ENCODE measurements at places on chromosomes 1 and 21. TPM values are rescaled to one million over a fixed set of nuclear protein-coding genes. Genes with fewer than 3 reads are reported as not detected.

DNA sequence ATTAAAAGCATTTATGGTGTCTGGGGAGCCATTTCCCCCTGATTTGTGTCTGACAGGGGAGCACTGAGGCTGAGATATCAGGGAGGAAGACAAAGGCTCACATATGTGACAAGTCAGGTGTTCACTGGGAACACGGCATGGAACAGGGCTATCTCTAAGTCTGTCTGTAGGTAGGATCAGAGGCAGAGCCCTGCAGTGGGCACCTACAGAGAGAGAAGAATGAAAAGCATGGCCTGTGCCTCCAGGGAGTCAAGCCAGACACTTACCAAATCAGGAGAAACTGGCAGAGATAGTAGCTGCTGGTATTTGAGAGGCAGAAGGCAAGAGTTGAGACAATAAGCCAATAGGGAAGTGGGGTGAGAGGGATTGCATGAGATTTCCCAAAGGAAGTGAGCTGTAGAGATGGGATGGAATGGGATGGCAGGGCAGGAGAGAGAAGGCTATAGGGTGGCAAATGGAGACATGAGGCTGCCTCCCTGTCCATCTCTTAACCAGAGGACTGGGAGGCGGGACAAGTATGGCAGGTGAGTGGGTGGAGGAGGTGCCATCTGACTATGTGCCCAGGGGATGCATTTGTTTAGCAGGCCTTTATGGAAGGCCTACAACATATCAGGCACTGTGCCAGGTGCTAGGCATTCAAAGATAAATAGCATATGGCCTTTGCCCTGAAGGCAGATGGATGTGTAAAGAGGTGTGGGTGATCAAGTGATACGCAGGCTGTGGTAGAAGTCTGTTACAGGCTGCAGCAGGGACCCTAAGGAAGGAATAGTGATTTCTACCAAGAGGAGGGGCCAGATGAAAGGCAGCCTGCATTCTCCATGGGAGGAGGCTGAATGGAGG, 136.2 kb upstream of the IPO9 start:
- H3K4me3 ChIP-seq: no peak overlapping the region
- H3K36me3 ChIP-seq: no peaks in the 10 kb centered on the region
- H3K27me3 ChIP-seq: no peaks in the 10 kb centered on the region

DNA sequence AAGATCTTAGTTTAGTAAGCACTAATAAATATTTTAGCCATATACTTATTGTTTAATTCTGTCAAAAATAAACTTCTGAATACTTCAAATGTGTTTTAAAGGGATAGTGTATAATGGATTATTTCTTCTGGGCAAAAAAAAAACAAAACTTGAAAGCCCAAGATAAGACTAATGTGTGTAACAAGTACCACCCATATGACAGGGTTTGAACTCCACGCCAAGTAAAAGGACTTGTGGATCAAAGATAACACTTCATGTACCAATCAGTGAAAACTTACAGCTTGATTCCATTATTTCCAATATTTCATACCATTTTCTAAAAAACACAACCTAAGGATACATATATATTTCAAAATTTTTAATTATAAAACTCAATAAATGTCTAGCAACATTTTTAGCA, 59.5 kb downstream of the DENND1B start:
- H3K27ac ChIP-seq: no peak overlapping the region
- H3K4me3 ChIP-seq: no peak overlapping the region
- H3K4me1 ChIP-seq: no peaks in the 10 kb centered on the region
- no peak for DNase-seq

DNA sequence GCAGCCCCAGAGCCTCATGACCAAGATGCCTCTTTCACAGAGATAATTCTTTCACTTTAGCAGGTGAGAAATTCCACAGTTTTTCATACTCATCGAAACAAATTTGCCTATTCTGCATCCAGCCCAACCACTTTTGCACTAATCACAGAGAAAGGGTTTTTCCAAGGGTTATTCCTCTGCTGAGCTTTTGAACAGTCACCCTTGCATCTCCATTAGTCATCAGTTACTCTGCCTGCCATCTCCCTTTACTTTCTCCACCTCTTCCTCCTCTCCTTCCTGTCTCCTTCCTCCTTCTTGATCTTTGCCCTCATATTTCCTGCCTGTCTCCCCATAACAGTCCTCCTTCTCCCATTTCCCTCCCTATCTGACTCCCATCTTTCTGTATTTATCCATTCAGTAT, 43.9 kb downstream of the FH start:
- no peaks in the 10 kb centered on the region for H3K4me1 ChIP-seq
- DNase-seq: no peak
- no peaks in the 10 kb centered on the region for H3K27me3 ChIP-seq
- H3K4me3 ChIP-seq: no peak overlapping the region

GRCh38 chr21:28338701-28339305, 653.9 kb downstream of the LTN1 start:
- H3K27ac ChIP-seq: no peak overlapping the region
- no peak for DNase-seq
- peaks cover 7% of the 10 kb centered on the region for H3K4me1 ChIP-seq
- no peaks in the 10 kb centered on the region for H3K27me3 ChIP-seq
- no peak overlapping the region for H3K4me3 ChIP-seq

GRCh38 chr1:193014400-193014799, 44.8 kb downstream of the UCHL5 start:
- DNase-seq: no peak
- H3K27me3 ChIP-seq: no peaks in the 10 kb centered on the region
- H3K36me3 ChIP-seq: no peaks in the 10 kb centered on the region
- H3K4me1 ChIP-seq: peaks cover 5% of the 10 kb centered on the region
- no peak overlapping the region for H3K4me3 ChIP-seq

GRCh38 chr1:202844259-202844658, 33.5 kb downstream of the PCAT6 start:
- H3K27me3 ChIP-seq: no peaks in the 10 kb centered on the region
- no peak for DNase-seq
- H3K4me3 ChIP-seq: no peak overlapping the region
- H3K36me3 ChIP-seq: no peaks in the 10 kb centered on the region
- H3K4me1 ChIP-seq: no peaks in the 10 kb centered on the region

GRCh38 chr1:161096015-161096414, 2.1 kb upstream of the KLHDC9 start:
- H3K36me3 ChIP-seq: no peaks in the 10 kb centered on the region
- no peak overlapping the region for H3K4me3 ChIP-seq
- no peak for DNase-seq
- H3K27me3 ChIP-seq: no peaks in the 10 kb centered on the region

GRCh38 chr21:38350684-38351083, 93.9 kb downstream of the KCNJ15 start:
- DNase-seq: no peak
- no peak overlapping the region for H3K4me3 ChIP-seq
- no peak overlapping the region for H3K27ac ChIP-seq
- no peaks in the 10 kb centered on the region for H3K36me3 ChIP-seq

DNA sequence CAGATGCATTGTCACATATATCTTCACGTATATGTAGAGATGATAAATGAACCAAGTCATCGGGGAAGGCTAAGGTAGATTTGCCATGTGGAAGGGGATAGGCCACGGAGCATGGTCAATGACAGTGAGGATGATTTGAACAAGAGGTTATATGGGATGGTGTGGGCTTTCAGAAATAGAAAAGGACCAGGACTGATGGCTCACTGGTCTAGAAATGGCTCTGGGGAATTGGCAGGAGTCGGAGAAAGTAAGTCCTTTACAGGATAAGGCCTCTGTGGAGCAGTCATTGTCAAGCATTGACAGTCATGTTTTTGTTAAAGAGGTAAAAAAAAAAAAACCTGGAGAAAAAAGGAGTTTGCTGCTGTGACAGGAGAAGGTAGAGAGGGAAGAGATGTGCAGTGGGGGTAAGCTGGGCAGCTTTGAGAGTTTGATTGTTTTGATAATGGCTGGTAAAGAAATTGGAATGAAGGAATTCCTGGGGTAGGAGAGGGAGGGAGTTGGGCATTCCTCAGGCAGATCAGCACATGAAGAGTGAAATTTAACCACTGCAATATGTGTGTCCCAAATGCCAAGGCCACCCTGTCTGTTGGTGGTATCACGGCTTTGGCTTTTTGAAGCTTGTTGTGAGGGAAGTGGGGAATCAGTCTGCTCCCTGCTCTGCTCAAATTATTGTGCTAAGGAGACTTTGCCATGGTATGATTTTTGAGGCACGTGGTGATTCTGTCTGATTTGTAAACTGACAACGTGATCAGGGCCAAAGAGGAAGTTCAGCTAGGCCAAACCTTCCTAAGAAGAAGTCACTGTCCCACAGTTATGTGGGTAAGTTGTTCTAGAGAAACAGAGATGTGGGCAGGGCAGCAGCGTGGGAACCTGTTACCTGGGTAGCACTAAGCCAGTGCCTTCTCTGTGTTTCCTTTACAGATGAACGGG, 26.0 kb downstream of the MACF1 start:
- H3K4me3 ChIP-seq: no peak overlapping the region
- DNase-seq: no peak
- H3K36me3 ChIP-seq: no peaks in the 10 kb centered on the region
- H3K4me1 ChIP-seq: no peaks in the 10 kb centered on the region

DNA sequence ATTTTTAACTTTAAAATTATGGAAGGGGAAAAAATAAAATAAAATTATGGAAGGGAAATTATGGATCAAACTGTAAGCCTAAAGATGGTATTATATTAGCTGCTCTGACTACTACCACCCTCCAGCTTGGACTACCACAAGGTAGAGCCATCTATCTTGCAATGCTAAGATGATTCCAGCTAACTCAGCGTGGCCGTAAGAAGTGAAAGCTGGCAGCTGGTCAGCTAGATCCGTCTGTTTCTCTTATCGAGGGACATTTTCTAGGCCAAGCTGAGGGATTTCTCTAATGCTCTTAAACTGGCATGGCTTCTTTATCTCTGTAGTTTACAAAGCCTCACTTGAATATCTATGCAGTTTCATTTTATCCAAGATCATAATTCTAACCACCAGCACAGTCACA, 31.5 kb downstream of the LYST start:
- H3K4me1 ChIP-seq: no peaks in the 10 kb centered on the region
- H3K27ac ChIP-seq: no peak overlapping the region
- no peaks in the 10 kb centered on the region for H3K36me3 ChIP-seq
- no peaks in the 10 kb centered on the region for H3K27me3 ChIP-seq
- DNase-seq: no peak
- no peak overlapping the region for H3K4me3 ChIP-seq

- no peaks in the 10 kb centered on the region for H3K27me3 ChIP-seq
- no peaks in the 10 kb centered on the region for H3K4me1 ChIP-seq
- DNase-seq: no peak
- no peaks in the 10 kb centered on the region for H3K36me3 ChIP-seq
- H3K27ac ChIP-seq: no peak overlapping the region
These were observed 40.3 kb upstream of the TRIM67 start for GRCh38 chr1:231121533-231121932.

GRCh38 chr1:206929524-206929923, 7.8 kb upstream of the FCMR start:
- H3K27ac ChIP-seq: no peak overlapping the region
- H3K36me3 ChIP-seq: no peaks in the 10 kb centered on the region
- DNase-seq: no peak
- no peaks in the 10 kb centered on the region for H3K27me3 ChIP-seq

DNA sequence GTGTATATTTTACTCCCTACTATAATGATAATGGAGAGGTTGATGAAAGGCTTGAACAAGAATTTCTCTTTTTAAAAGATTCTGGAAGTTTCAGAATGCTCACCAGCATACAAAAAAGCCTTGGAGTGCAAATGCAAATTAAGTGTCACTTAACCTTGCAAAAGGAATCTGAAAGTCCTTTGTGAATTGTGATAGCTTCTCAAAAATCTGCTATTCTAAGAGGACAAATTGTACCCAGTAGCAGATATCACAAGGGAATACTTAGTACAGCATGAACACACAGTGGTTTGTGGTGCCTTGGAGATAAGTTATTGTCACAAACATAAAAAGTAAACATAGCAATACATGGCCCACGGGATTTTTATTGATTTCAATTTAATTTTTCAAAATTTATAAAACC, 1208.3 kb upstream of the B3GALT2 start:
- H3K36me3 ChIP-seq: no peaks in the 10 kb centered on the region
- H3K27ac ChIP-seq: no peak overlapping the region

DNA sequence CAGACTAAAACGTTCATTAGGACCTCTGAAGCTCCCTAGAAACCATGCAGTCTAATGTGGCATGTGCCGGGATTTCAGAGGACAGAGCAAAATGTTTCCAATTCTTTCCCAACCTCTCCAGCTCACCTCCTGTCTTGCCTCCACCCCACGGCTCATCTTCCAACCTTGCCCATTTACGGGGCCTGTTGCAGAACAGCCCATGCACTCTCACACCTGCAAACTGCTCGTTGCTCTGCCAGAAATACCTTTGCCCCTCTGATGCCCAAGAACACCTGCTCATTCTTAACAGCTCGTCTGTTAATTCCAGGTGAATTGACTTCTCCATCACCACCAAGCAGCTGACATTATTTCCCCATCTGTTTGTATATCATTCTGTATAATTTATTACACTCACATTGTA, 53.9 kb upstream of the LBR start:
- DNase-seq: no peak
- no peaks in the 10 kb centered on the region for H3K36me3 ChIP-seq

GRCh38 chr1:172733815-172734214, 74.9 kb downstream of the FASLG start:
- no peaks in the 10 kb centered on the region for H3K36me3 ChIP-seq
- H3K27ac ChIP-seq: no peak overlapping the region
- no peak overlapping the region for H3K4me3 ChIP-seq
- H3K4me1 ChIP-seq: no peaks in the 10 kb centered on the region
- H3K27me3 ChIP-seq: no peaks in the 10 kb centered on the region

GRCh38 chr1:73197972-73198371, 915.6 kb upstream of the NEGR1 start:
- DNase-seq: no peak
- no peak overlapping the region for H3K4me3 ChIP-seq
- no peaks in the 10 kb centered on the region for H3K36me3 ChIP-seq
- H3K4me1 ChIP-seq: no peaks in the 10 kb centered on the region
- no peaks in the 10 kb centered on the region for H3K27me3 ChIP-seq

DNA sequence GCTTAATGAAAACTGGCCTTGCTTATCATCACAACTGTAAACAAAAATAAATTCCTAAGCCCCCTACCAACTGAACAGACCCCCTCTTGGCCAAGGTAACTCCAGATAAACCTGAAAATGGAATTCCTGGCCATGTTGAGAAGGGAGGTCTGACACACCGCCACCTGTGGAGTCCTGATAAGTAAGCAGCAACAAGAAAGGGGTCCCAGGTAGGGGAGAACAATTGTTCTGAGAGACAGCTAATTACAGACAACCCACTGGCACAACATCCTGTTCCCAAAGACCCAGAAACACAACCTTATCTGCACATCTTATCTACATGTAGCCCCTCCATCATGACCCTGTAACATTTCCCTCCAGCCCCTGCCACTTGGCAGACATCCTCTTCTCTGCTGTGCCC, 91.2 kb upstream of the TNR start:
- no peak overlapping the region for H3K4me3 ChIP-seq
- H3K36me3 ChIP-seq: no peaks in the 10 kb centered on the region
- no peaks in the 10 kb centered on the region for H3K27me3 ChIP-seq
- peaks cover 34% of the 10 kb centered on the region for H3K4me1 ChIP-seq
- no peak for DNase-seq
- H3K27ac ChIP-seq: no peak overlapping the region

Gene FCRL6
- total RNA-seq: not detected

Gene TRPM2
- total RNA-seq: 0.07 TPM

Gene DCST1
- not detected for total RNA-seq

Gene KIF26B
- 4.9 TPM for total RNA-seq

Gene C1orf116
- 10.4 TPM for total RNA-seq

Gene CRP
- total RNA-seq: not detected

Gene TMEM61
- total RNA-seq: 0.30 TPM

Gene NCAM2
- total RNA-seq: not detected

Gene PRAMEF20
- total RNA-seq: not detected
